Stimulated activated CD4-positive, alpha-beta T cell treated with anti-CD3 and anti-CD28 coated beads, Interleukin-12 subunit alpha, Interleukin-12 subunit beta, amount 100 ng/mL, for 48 hours (primary cell): ENCODE measurements at places on chromosomes 2 and 18.

GRCh38 chr2:209633911-209634310 lies 137.7 kb upstream of the UNC80 start:
- no peak for DNase-seq

DNA sequence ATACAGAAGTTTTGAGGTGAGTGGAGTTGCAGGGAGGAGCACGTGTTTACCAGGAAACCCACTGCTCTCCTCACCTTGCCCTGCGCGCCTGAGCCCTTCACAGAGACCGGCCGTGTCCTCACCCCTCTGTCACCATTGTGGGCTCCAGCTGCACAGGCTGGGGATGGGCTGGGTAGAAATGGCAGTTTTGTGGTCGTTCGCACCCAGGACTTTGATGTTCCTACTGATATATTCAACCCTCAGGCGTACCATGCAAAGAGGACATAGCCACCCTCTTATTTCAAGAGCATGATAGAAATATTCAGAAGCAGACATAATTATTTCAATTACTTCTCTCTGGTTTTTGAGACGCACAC lies 78.2 kb downstream of the GBX2 start:
- DNase-seq, result no peak

- no peak for DNase-seq
Observed at GRCh38 chr18:37402735-37403099, 162.9 kb downstream of the CELF4 start.

DNA sequence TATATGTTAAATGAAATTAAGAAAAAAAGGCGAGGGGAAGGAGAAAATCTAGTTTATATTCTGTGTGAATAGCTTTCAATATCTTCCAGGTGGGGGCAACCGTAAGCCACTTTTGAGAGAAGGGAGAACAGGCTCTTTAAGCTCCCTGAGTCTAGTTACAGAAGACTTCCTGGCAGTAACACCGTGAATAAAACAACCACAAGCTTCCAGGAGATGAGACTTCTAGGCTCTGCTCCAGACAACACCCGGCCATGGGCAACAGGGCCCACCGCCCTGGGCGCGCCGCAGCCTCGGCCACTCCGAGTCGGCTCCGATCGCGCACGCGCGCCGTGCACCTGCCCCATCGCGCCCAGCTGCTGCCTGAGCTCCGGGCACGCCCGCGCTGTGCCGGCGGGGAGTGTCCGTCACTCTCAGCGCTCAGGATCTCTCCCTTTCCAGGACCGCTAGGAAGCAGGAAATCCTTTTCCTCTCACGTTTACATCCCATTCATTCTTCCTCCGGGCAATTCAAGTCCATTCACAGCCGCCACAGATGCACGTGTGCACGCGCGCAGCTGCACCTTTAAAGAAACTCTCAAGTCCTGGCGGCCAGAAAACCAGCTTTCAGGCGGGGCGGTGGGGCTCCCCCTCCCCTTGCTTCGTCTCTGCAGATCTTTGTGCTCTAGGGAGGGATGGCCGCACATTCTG lies 19.4 kb upstream of the PAX3 start:
- no peak for DNase-seq

- no peak for DNase-seq
Observed at GRCh38 chr2:104860451-104860790, 6.5 kb downstream of the POU3F3 start.

GRCh38 chr18:76483780-76484179 lies 11.3 kb downstream of the ZNF516 start:
- no peak for DNase-seq

DNA sequence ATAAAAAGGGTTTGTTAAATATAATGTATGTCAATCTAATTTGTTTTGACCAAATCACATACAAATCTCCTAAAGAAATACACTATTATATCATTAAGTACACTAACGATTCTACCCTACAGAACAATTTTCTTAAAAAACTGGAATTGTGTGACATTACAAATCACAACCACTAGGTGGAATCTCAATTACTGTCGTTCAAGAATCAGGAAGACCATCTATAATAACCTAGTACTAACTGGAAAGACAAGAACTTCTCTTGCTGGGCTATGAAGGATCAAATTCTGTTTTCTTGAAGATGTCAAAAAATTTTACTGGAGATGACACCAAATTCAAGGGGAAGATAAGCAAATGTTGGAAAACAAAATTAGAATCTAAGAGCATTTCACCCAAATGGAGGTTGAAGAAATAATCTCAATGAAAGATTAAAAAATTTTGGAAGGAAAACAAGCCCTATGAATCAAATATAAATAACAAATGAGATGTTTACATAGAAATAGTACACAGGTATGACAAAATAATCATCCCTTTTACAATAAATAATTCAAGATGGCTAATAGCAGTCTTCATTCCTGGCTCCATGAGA lies 110.9 kb downstream of the STK39 start:
- no peak for DNase-seq

DNA sequence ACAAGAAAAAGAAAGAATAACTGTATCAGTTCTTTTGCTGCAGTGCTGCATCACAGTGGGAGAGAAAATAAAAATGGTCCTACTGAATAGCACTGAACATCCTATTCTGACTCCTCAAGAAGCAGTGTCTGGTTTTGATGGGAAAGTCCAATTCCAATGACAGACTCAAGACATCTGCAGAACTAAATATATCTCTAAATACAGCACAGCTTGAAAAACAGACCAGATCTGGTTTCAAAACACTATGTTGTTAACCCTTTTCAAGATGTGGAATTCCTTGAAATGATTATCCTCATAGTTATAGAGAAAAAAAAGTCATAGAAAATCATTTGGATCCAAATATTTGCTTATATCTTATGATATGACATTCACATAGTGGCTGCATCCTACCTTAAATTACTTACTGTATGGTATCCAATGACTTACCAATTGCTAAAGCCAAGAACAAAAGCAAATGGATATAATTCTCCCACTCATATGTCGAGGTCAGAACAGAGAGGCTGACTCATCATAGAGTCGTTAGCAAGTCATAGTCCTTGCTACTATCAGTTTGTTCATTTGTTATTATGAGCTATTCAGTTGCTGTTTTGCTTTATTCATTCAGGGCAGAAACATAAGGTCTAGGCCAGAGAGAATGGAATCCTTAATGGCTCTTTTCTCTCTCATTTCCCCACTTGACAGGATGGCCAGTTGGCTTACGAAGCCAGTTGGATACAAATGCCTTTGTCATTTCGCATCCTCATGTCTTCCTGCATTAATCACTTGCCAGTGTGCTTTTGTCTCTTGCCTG lies 62.5 kb upstream of the ACVR2A start:
- DNase-seq, result no peak

GRCh38 chr2:174477759-174478158 lies 9.1 kb downstream of the GPR155 start:
- DNase-seq, result no peak

- no peak for DNase-seq
Observed at GRCh38 chr2:11920993-11921583, 174.7 kb downstream of the LPIN1 start.

DNA sequence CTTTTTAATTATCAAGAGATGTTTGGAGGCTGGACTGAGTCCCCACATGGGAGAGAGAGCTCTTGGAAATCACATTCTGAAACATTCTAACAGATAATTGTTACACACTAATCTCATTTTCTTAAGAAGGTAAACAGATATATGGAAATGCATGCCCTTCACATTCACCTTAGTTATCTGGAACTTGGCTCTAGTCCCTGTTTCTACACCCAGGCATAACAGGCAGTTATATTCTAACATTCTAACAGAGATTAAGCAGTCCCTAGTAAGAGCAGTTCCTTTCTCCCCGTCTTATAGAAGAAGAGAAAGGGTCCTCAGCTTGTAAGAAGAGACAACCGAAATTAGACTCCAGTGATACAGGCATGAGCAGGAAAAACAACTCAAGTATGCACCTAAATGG lies 385.4 kb downstream of the SOX11 start:
- no peak for DNase-seq

DNA sequence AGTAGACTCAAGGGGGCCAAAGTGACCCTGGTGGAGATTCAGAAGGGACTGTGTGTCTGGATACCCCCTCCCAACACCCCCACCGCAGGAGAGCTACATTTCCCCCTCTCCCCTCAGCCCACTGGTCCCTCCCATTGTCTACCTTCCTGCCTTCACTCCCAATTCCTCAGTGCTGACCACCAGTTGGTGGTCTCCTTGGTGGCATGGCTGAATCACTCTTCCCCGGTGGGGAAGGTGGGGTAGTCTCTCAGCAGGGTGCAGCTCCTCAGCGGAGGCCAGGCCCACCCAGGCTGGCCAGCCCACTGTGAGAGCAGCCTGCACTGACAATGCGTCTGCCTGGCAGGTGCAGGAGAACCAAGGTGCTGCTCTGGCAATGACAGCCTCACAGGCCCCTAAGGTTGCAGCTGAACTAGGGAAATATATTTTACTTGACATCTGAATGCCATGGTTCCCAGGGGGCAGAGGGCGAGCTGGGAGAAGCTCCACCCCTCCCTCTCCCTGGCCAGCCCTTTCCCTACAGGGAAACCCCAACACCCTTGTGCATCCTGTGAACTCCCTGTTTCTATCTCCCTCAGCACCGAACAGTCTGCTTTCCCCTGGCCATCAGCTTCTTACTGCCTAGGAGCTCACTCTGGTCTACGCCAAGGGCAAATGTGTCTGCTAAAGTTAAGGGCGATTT lies 62.6 kb upstream of the PAX8 start:
- DNase-seq, result no peak

DNA sequence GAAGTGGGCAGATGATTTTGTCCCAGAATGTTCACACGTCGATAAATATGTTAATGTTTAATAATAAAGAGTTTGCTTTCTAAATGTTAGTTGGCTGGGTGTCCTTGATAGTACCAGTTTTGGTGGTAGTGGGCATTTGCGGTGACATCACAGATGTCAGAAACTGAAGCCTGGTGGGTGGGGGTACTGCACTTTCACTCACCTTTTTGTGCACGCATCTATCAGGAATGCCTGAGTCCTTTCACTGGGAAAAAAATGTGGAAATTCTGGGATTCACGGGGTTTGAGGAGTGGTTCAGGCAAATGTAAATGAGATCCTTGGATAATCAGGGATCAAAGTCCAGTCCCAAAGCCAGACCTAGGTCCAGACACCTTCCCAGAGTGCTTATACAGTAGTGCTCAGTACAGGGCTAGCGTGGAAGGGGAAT lies 3.2 kb downstream of the EPAS1 start:
- DNase-seq, result no peak

DNA sequence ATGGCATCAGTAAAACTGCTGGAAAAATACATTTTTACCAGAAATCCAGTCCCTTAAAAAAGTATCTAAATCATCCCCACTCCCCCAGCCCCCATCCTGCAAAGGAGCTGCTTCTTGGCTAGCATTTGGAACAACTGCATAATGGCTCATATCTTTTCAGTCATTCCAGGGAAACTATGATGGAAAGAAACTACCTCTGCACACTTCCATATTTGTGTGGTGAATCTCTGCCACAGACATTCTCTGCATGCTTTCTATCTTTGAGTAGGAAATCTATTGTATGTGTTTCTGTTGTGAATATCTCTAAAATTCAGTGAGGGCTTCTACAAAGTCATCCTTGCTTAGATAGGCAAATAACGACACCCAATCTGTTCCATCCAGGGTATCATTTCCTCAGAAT lies 632.3 kb downstream of the LRP1B start:
- DNase-seq, result no peak

DNA sequence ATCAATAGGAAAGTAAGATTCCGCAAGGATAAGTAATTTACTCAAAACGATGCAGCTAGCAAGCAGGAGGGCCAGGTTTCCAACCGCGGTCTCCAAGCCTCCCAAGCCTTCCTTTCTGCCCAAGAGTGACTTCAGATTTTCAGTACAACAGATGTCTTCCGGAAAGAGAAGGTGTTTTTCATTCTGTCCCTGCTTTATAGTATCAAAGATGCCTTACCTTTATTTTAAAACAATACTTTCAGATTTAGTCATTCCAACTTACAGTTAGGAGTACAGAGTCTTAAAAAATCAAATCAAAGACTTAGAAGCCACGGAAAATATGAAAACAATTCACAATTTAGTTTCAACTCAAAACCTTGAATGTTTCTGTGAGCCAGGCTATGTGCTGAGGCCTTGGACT lies 43.6 kb downstream of the CYB5A start:
- no peak for DNase-seq

- DNase-seq, result no peak
Observed at GRCh38 chr2:195407783-195408182, 249.2 kb upstream of the SLC39A10 start.

DNA sequence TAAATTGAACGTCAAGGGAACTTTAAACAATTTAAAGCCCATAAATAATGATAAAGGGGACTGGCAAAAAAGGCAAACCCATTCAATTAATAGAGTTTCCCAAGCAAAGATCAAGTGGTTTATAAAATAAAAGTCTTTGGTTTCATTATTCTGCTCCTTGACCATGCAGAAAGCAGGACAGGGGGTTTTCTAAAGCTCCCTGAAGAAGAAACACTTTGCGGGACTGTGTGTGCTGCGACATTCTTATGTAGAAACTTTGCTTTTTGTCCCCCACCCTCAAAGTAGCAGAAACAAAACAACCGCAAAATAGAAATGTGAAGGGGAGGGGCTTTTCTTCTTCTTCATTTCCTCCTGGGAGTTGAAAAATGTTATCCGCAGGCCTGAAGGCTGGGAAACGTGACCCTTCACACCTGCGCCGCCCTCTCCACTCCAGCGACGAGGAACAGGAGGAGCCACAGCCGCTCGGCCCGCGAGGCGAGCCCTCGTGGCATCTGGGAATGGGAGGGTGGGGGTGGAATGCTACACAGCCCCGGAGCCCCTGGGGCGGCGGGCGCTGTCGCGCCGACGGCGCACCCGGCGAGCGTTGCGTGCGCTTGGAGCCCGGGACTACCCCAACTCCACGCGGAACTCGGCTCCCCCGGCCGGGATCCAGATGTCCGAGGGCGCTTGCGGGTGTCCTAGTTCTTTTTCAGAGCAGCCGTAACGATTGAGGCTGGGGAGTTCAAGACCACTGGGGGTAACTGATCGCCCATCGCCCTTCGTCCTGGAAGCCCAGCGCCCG lies 4.3 kb upstream of the GBX2 start:
- DNase-seq, result no peak

GRCh38 chr2:134207589-134208209 lies 46.2 kb upstream of the MGAT5 start:
- peak; percentile 53 for DNase-seq

- no peak for DNase-seq
Observed at GRCh38 chr18:8943900-8944870, 158.3 kb upstream of the NDUFV2 start.

DNA sequence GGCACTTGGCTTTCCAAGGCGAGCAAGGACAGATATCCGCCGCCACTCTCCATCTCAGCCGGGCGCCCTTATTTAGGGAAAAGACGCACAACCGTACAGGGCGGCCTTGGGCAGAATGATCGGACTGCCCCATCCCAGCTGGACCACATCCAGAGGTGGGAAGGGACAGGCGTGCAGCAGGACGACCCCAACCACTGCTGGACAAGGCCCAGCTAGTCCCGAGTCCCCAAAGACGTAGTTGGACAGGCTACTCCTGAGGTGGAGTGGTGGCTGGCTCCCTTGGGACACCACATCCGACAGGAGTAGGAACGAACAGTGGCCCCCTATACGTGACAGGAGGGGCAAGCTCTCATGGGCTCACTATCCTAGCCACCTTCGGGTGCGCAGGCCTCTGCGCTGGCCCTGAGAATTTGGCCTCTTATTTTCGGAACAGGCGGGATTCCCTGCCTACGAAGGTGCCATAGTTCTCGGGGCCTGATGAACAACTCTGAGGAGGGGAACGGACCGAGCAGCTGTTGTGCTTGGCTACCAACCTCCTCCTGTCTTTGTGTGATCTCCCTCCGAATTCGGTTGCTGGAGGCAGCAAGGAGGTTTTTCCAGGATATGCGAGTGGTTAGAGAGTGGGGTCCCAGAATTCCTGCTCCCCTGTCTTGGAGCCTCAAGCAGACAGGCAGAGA lies 2.3 kb downstream of the FEV start:
- no peak for DNase-seq
